ENCODE measurements at places on chromosomes 1 and 21.

DNA sequence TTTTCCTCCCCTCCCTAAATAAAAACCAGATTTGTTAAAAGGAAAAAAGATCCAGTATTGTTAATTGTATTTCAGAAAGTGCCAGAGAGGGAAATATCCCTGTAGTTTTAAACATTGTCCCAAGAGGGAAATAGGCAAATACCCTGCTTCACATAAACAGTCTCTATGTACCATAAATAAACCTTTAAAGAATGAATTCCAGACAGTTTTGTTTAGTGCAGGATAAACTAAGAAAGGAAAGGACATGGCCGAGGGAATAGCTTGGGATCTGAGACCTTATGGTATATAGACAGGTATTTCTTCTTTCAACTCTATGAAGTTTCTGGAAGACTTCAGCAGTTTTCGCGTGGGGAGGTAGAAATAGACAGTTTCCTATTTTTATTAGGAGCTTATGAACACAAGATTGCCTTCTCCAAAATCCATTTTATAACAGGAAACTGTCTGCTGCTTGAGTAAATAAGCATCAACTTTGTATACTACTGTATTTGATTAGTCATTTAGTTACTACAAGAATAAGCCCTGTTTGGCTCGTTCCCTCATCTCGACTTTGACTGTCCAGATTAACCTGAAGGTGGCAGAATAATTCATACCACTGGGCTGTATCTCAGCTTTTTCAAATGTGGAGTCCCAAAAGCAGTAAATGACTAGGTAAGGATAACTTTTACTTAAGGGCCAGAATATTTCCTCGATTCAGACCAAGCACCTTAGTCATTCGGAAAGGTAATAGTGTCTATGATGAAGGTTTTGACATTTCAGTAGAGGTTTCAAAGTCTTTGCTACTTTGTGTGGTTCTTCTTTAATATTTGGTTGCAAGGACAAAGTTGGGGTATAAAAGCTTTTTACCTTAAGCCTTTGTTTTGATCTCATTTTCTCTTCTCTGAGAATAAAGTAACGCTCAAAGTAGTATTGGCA is 177.5 kb downstream of the VPS13D start:
- DNase-seq: no peak

GRCh38 chr21:37695111-37695510 is 221.1 kb downstream of the KCNJ6 start:
- DNase-seq: no peak

- no peak for DNase-seq
These were observed 117.6 kb downstream of the LTN1 start for GRCh38 chr21:28875078-28875477.

- DNase-seq: no peak
These were observed 62.6 kb downstream of the MAN1C1 start for GRCh38 chr1:25679171-25679570.

DNA sequence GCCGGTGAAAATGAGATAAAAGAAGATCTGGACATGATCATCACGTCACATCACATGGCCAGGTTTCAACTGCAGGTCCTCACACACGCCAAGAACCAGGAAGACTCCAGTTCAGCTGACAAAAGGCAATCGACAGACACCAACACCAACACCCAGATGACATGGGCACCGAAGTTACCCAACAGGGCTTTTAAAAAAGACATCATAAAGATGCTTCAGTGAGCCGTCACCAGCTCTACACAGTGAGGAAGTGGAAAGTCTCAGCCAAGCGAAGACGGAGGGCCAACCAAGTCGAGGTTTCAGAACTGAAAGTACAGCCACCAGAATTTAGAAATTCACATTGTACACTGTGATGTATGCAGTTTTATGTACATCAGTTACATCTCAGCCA is 154.3 kb upstream of the COL6A1 start:
- no peak for DNase-seq

- no peak for DNase-seq
These were observed 45.7 kb downstream of the PTGFR start for GRCh38 chr1:78536427-78536826.

DNA sequence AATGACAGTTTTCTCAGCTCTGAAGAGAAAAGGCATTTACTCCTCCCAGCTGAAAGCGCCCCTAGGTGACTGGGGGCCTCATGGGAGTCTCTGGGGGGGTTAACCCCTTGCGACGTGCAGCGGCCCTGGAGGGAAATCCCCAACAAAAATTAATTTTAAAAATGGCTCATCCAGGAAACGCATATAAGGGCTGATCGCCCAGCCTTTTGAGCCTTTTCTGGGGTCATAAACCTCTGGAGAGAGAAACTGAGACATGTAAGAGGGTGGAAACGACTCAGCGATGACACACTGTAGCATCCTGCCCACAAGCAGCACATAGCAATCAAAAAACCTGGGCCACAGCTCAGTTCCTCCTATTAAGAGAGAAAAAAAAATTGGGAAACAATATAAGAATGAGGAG is 20.4 kb upstream of the HPDL start:
- no peak for DNase-seq

GRCh38 chr1:8562881-8563865 is 245.3 kb downstream of the SLC45A1 start:
- no peak for DNase-seq

GRCh38 chr1:247357781-247358211 is 26.1 kb upstream of the ZNF496 start:
- DNase-seq: peak; percentile 91

DNA sequence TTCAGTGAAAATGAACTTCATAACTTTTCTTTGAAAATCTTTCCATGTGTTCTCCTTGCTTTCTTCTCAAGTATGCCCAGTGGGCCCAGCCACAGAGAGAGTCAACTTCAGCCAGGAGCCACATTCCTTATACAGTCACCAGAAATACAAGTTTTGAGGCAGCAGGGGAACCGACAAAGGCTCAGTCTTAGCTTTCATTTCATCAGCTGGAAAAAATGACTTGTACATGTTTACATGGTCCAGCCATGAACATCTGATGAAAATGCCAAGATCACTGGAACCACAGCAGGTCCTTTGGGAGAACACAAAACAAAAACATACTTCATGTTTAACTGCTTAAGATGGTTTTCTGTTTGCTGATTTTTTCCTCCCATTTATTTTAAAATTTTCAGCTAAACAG is 72.5 kb downstream of the SYDE2 start:
- DNase-seq: no peak

GRCh38 chr1:27832762-27833161 is 2.2 kb downstream of the PPP1R8 start:
- DNase-seq: no peak

GRCh38 chr1:227869851-227870305 is 54.4 kb downstream of the PRSS38 start:
- DNase-seq: no peak

- DNase-seq: peak; percentile 27
These were observed 118.3 kb downstream of the TGFB2 start for GRCh38 chr1:218463194-218464156.

GRCh38 chr1:226738995-226739695 is at the start of gene ITPKB:
Gene ITPKB, minus strand, starts transcription at chr1:226739282. Its CDS starts 1,824 bp downstream, at chr1:226737458.
- peak; percentile 62 for DNase-seq

DNA sequence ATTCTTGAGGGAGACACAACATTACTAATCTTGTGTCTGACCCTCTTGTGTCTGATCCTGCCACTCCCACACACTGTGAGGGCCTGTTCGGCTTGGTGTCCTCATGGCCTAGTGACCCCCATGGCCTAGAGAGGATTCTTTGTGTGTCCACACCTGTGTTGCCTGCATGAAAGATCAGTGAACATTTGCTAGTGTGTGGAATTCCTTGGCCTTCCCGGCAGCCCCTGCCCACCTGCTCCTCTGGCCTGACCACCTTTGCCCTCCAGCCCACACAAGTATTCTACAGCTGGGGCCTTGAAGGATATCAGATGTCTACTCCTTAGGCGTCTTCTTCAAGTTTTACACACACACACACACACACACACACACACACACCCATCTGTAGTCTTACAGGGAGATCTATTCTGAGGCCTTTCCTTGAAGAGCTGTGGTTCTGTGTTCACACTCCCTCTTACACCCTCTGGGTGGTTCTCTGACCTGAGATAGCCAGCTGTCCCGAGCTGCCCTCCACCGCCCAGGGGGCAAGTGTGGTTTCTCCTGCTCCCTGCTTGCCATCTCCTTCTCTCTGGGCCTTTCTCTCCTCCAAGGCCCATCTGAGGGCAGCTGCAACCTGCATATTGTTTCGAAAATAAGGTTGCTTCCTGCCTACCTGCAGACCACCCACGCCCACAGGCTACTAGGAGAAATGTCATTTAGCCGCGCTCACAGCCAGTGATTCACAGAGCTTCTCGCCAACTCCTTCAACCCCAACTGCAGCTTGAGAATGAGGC is 45.4 kb downstream of the CD247 start:
- no peak for DNase-seq

DNA sequence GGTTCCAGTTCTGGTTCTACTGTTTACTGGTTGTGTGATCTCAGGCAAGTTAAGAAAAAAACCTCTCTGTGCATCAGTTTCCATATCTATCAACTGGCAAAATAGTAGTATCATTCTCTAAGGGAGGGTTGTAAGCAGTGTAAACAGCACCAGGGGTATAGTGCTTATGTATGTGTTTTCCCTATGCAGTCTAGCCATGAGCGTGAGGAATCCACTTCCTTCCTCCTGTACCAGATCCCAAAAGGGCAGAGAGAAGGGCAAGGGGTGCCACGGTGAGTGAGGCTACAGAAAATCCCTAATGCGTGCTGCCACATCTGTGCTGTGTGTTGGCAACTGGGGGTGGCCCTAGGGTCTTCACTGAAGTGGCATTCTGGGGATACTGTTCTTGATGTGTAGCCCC is 18.4 kb upstream of the RNF19B start:
- no peak for DNase-seq

DNA sequence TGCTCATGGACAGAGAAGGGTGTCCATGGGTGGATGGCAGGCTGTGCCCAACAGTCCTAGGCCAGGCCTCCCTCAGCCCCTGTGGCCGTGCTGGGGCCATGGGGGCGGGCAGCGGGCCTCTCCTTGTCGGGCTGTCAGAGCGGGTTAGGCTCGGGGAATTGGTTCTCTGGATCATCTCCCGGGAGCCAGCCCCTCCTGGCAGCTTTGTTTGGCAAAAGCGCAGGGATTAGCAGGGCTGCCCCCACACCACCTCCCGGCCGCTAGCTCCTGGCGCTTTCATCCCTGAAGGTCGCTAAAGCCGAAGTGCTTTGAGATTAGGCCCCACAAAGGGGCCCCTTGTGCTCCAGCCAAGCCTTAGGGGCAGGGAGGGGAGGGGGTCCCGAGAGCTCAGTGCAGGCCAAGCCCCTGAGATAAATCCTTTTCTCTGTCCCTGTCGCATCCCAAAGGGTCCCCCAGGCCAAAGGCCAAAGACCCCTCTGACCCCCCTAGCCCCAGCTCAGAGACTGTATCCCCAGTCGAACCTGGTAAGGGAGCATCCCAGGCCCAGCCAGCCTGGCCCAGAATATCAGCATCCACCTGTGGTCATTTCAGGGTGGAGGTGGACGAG is 9.8 kb upstream of the DMBX1 start:
- no peak for DNase-seq

- no peak for DNase-seq
These were observed 107.0 kb downstream of the ODF2L start for GRCh38 chr1:86289161-86289560.

GRCh38 chr1:87240661-87241285 is 87.9 kb upstream of the LMO4 start:
- DNase-seq: no peak

GRCh38 chr1:234488054-234489006 is 9.4 kb upstream of the TARBP1 start:
- no peak for DNase-seq

DNA sequence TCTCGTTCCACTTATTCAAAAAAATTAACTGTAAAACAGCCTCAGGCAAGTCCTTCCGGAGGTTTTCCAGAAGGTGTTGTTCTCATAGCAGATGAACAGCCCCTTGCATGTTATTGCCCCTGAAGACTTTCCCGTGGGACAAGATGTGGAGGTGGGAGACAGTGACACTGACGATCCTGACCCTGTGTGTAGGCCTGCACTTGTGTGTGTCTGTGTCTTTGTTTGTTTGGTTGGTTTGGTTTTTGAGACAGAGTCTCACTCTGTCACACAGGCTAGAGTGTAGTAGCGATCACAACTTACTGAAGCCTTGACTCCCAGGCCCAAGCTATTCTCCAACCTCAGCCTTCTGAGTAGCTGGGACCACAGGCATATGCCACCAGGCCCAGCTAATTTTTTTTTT is 12.6 kb downstream of the ETV3L start:
- DNase-seq: no peak

GRCh38 chr1:111656086-111657017 is 36.8 kb downstream of the RAP1A start:
- DNase-seq: peak; percentile 30

- DNase-seq: no peak
These were observed 35.5 kb downstream of the C21orf91 start for GRCh38 chr21:17783481-17784179.

DNA sequence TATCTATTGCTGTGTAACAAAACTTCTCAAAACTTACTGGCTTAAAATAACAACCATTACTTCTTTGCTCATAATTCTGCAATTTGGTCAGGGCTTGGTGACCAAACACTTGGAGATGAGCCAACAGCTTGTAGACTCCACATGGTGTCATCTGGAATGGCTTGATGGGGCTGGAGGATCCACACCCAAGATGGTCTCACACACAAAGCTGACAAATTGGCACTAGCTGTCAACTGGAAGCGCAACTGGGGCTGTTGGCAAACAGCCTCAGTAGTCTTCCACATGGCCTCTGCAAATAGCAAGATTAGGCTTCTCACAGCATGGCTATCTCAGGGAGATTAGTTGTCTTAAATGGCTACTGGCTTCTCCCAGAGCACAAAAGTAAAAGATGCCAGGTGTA is 27.1 kb upstream of the MTF2 start:
- no peak for DNase-seq

DNA sequence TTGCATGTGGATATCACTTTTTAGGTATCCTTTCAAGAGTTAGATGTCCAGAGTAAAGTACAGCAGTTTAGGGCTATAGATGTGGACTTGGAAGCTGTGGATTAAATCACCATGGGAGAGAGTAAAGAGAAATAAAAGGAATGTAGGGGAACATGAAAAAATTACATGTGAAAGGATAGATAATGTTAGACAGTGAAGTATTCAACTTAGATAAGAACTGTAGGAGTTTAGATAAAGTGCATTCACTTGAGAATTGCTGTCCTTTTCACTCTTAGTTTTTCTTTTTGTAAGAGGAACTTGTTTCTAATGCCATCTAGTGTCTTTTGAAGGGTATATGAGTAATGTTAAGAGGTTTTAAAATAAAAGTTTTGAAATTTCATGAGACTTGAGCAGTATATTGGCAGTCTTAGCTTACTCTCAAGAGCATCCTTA is 40.1 kb downstream of the MAST2 start:
- no peak for DNase-seq

- DNase-seq: no peak
These were observed 132.7 kb downstream of the PLPPR4 start for GRCh38 chr1:99397029-99397428.

GRCh38 chr1:162193815-162194214 is 124.3 kb downstream of the NOS1AP start:
- DNase-seq: peak; percentile 89

- DNase-seq: no peak
These were observed 12.0 kb downstream of the GSTM3 start for GRCh38 chr1:109728870-109729269.

GRCh38 chr1:155131856-155132255 is 3.8 kb upstream of the SLC50A1 start:
- no peak for DNase-seq
